ENCODE measurements at places on chromosomes 7 and 10.

DNA sequence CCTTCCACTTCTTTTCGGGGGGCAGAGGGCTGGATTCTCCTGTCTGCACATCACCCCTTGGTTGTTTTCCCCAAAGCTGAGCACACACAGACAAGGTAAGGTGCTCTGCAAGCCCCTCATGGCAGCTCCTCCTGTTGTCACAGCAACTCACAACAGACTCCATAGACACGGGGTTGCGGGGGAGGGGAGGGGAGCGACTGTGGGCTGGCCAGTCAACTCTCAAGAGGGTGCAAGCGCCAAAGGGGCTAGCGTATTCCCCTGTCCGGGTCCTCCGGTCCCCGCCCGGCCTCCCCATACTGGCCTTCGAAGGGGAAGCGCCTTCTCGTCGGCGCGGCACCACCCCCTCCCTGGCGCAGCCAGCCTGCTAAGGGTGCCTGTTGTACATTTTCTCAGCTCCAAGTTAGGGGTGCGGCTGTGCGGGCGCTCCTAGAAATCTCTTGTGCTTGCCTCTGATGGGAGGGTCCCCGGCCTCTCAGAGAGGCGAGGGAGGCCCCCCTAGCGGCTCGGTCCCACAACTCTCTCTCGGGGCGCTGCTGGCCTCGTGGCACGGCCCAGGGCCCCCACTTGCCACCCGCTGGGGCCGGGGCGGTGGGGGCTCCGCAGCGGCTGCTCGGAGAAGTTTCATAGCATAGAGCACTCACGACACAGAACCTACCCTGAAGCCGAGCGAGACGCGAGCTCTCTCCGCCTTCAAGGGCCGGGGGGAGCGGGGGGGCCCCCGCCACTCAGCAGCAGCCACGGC, 498 bp downstream of the RHOBTB1 start:
- DNase-seq, result peak; percentile 37

- DNase-seq, result no peak
Observed at GRCh38 chr10:58515291-58515941, 2.7 kb downstream of the BICC1 start.

GRCh38 chr7:69095649-69096048, 502.6 kb upstream of the AUTS2 start:
- no peak for DNase-seq

- no peak for DNase-seq
Observed at GRCh38 chr10:91464500-91464899, 54.4 kb downstream of the HECTD2 start.

DNA sequence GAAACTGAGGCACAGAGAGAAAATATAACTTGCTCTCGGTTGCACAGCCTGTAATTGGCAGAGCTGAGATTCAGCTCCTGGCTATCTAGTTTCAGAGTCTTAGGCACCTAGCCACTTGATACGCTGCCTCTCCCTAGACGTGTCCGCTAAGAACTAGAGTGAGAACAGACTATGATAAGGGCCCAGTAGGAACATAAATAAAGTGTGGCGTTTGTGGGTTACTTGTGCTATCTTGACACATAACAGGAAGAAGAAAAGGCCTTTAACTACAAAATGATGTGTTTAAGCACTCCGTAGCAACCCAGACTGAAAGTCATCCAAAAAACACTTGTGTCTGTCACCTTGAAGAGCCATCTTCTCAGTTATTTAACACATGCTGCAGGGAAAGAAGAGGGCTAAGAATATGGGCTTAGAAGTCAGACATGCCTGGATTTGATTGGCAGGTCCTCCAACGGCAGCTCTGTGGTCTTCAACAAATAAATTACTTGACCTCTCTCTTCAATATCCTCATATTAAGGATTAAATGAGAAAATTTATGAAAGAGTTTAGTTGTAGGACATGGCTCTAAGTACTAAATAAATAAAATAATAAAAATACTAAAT, 96.2 kb downstream of the SGMS1 start:
- DNase-seq, result no peak

DNA sequence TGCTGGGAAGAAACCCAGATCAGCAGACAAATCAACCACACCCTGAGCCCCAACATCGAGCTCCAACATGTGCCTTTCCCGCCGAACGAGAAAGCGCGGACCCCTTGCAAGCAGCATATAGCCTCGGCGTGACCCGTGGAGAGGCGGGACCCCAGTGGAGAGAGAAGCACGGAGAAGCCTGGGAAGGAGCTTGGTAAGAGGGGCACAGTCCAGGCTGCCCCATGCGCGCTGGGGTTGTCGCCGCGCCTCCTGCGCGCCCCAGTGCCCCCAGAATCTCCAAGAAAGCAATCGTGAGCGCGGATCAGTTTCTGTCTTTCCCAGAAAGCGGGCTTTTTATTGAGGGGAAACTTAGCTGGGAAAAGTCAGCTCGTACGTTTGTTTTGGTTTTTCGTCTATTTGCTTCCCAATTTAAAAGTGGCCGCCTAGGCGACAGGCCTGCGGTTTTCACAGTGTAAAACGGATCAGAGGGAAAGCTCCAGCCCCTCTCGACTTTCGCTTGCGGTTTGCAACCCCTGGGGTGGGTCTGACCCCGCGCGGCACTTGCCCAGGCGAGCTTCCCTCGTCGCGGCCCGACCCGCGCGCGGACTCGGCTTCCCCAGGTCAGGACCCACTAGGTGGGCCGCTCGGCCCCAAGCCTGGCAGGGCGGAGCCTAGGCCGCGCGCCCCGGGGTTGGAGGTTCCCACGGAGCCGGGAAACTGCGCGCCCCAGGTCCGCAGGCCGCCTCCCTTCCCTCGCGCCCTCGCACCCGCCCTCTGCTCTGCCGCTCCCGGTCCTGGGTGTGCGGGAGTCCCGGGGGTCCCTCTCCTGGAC, 31.1 kb downstream of the SKIDA1 start:
- peak; percentile 61 for DNase-seq

- no peak for DNase-seq
Observed at GRCh38 chr7:129661645-129662182, 50.2 kb downstream of the NRF1 start.

DNA sequence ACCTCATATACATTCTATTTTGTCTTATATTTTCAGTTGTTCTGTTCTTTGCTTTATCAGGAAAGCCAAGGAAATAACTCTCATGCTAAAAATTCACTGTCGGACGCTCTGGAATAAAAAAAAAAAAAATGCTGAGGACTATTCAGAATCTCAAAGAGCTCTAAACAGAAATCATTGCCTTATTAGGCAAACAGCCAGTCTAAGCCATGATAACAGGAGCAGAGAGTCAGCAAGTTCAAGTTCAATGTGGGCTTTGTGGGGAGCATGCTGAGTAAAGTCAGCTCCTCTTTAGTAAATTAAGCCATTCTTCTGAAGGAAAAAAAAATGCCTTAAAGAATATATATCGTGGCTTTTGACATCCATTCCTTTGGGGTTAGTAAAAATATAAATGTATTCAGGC, 13.6 kb upstream of the FAM13C start:
- DNase-seq, result no peak

- peak; percentile 55 for DNase-seq
Observed at GRCh38 chr7:102431617-102432298, 1.6 kb upstream of the ORAI2 start.

DNA sequence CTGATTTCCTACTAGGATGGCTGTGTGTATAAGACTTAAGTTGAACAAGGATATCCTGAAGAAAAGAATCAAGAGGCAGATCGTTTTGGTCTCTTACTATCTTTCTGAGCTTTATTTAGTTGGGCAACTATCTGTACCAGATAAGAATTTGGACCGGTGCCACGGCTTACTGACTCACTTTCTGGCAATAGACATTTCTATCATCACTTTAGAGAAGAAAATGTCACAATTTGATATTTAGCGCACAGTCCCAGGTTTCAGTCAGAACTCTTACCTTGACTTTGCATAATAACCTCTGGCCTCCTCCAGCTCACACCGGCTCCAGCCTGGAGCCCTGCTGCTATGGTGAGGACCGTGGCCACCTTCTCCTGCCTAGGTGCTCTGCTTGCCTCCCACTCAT, 218.2 kb upstream of the MDFIC start:
- DNase-seq, result no peak

- no peak for DNase-seq
Observed at GRCh38 chr7:1431634-1432380, 27.5 kb downstream of the MICALL2 start.

DNA sequence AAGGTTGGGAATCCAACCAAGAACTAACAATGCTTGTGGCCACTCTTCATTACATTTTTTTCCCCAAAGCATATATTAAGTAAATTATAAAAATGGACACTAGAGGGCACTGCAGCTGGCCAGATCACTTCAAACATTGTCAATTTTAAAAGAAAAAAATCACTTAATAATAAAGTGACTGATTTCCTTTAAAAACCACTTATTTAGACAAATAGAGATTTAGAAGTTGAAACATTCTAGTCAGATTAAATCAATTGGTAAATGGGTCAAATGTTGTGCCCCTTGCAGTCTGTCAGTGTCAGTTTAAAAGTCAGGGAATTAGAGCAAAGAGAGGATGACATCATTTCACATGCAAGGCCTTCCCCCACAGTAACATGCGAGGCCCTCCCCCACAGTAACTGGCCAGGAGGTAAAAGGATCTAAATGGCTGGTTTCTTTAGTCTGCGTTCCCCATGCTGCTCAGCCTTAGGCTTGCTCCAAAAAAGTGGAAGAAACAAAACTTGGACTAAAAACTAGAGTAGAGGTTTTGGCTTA, 177.9 kb downstream of the SKAP2 start:
- no peak for DNase-seq

- DNase-seq, result peak; percentile 90
Observed at GRCh38 chr7:91264046-91264923, at the start of gene FZD1. TSS of gene FZD1 (plus strand) at chr7:91264433. CDS start at chr7:91264881, 448 bp downstream.

GRCh38 chr7:131355917-131356777, 28.5 kb downstream of the MKLN1 start:
- no peak for DNase-seq

DNA sequence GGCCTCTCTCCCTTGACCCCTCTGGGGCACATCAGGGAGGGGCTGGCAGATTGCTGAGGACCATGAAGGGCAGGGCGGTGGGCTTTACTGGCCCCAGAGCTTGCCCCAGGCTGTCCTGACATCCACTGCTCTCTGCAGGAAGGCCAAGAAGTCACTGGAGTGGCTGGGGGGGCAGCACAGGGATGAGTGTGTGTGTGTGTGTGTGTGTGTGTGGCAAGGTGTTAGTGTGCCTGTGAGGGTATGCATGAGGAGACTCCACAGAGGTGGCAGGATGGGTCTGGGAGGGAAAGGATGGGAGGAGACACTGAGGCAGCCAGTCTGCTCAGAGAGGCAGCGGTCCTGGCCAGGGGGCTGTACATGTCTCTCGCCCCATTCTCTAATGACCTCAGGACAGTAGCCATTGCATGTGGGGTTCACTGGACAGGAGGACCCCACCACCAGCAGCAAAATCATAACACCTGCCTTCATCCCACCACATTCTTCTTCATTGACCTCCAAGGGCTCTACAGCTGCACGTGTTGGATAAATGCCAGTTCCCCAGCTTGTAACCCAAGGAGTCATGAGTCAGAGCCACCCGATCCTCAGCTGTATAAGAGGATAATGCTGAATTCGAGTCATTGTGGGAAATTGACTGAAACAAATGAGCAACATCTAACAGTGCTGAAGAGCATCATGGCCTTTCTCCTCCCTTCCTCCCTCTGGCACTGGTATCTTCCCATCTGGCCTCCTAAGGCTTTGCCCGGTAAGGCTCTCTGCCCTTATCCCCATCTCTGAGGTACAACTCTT, 720.5 kb downstream of the GRID1 start:
- no peak for DNase-seq

GRCh38 chr7:2376351-2377154, 21.9 kb downstream of the EIF3B start:
- no peak for DNase-seq

DNA sequence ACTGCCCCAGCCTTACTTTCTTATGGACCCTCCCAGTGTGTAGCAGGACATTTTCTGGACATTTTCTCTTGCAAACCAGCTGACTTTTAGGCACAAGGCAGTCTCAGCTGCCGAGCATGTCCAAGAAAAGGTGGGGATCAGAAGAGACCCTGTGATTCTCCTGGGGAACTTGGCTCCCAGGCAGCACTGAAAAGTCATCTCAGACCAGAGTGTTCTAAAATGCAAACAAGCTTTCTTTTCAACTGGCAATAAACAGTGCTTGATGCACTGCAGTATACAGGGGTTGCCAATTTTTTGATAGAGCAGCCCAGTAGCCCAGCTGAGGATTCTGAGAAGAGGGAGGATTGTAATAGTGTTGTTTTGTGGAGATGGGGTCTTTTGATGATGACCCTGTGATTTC, 168.0 kb upstream of the PHYHIPL start:
- DNase-seq, result no peak

- DNase-seq, result no peak
Observed at GRCh38 chr10:102782673-102783551, 39.2 kb downstream of the WBP1L start.

DNA sequence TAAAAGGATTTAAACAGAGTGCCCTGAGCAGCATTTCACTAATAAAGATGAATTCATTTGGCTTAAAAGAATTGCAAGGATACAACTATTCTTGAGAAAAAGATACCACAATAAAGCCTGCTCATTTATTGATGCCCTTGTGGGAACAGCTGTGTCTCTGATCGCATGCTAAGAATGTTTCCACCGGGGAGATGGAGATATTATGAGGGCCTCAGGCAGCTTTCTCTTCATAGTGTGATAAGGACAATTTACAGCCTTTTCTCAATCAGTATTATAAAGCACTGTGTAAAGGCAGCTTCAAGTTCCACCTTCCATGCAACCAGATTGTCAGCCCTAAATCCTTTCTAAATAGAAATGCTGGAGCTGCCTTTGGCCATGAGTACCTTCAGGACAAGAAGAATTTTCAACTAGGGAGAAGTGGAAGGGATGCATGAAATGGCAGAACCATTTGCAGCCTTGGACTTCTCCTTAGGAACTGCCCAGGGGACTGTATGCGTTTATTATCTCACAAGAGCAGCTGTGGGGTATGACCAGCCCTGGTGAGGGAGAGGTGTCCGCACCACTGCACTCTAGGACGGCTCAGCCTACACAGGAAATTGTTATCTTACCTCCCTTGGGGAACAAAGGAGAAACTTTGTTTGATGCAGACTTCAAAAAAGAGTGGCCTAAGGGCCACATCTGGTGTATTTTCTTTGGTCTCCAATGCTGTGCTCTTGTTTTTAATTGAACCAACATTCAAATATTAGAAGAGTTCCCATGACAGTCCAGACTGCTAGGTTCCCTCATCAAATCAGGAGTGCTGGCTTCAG, 116.9 kb upstream of the PCGF5 start:
- peak; percentile 18 for DNase-seq

GRCh38 chr10:84334811-84335210, 6.4 kb downstream of the CCSER2 start:
- DNase-seq, result no peak

- no peak for DNase-seq
Observed at GRCh38 chr7:133652547-133652946, 399.7 kb downstream of the EXOC4 start.

- no peak for DNase-seq
Observed at GRCh38 chr7:135919071-135919841, 57.9 kb downstream of the MTPN start.

GRCh38 chr10:69792341-69792740, 9.4 kb upstream of the COL13A1 start:
- DNase-seq, result no peak

Measured in GM13976 (cell line).